ENCODE measurements at places on chromosomes 7 and 10.

DNA sequence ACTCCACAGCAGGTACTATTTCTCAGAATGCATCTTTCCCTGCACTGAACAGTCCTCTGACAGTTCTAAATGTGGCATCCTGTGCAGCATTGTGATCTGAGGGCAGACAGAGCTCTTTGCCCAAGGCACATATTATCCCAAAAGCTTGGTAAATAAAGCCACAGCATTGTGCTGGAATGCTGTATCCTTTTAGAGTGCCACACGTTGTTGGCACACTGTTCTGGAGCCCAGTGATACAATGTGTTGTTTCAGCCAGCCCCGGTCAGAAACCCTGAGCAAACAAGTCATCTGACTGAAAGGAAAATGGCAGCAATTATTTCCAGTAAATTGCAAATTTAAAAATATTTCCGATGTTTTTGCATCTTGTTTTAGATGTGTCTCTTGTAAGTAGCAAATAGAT is 45.4 kb downstream of the NAMPT start:
- no peak for DNase-seq

GRCh38 chr7:92359801-92360200 is 87.5 kb upstream of the GATAD1 start:
- DNase-seq: no peak

GRCh38 chr10:811379-812175 is 119.9 kb downstream of the LARP4B start:
- DNase-seq: no peak

DNA sequence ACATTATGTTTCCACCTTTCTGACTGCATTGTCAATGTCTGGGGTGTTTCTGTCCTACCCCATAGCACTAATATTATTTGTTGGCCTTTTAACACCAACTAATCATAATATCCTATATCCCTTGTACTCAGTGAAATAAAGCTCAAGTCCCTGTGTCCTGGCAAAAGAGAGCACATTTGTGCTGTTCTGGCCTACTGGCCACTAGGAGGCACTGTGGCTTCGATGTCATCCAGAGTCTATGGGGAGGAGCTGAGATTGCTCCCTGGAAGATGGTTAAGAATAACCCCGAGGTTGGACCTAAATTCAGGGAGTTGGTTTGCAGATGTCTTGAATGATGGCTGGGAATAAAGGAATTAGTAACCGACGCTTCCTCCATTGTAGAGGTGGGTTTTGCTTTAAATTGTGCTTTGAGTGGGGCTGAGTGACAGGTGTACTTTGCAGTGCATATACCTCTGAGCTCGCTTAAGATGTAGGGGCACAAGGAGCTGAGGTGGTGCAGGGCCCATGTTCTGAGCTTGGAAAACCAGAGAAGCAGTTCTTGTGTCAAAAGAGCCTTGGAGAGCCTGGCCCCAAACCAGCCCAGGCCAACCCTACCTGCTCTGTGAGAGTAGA is 191.2 kb upstream of the PRSS1 start:
- peak; percentile 43 for DNase-seq

DNA sequence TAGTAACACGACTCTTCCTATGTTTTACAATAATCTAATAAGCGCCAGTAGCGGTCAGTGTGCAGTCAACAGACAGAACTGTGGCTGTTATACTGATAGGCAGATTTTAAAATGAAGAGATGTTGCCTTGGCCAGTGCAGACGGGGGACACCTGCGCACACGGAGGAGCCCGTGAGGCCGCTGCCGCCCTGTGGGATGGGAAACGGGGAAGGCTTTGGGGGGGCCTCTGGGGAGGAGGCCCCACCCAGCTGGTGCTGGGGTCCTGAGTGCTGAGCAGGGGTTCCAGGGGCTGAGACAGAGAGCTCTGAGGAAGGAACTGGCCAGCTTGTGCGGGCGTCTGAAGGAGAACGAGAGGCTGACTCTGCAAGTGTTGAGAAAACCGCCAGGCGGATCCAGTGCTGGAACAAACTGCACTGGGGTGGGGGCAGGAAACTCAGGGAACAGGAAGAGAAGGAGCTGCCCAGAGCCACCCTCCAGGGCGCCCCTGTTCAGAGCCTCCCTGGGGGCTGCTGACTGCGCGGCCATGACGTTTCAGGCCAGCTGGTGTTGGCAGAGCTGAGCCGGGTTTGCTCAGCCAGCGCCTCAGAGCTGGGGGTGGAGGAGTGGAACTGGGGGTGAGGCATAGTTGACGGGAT is 426.4 kb downstream of the TCERG1L start:
- DNase-seq: no peak

- DNase-seq: no peak
Observed at GRCh38 chr7:15326044-15326644, 235.7 kb downstream of the AGMO start.

GRCh38 chr10:44983066-44983894 is 4.7 kb upstream of the DEPP1 start:
- no peak for DNase-seq

DNA sequence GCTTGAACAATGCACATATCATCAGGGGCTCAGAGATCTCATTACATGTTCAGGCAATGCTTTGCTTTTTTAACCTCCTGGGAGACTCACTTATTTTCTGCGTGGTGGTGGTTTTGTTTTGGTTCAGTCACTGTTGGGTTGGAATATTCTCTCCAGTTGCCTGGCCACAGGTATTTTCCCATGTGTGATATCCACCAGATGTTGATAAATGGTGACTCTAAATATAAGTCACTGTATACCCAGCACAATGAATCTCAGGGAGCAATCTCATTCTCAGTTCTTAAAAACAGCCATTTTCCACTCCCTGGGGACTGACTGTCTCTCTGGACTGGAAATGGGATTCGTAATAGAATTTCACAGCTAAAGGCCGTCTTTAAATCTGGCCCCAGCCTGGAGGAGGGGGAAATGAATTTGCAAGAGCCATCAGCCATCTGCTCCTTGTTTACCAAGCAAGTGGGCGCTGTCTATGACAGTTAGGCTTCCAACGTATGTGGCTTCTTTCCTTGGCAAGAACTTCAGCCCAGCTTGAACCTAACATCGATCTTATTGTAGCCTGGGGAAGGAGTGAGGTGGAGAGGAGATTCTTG is 1106.2 kb downstream of the NRG3 start:
- no peak for DNase-seq

All from stimulated activated CD4-positive, alpha-beta T cell treated with anti-CD3 and anti-CD28 coated beads, Interleukin-4, amount 100 ng/mL, for 4 hours (primary cell).